ENCODE measurements at places on chromosomes 4 and X.

DNA sequence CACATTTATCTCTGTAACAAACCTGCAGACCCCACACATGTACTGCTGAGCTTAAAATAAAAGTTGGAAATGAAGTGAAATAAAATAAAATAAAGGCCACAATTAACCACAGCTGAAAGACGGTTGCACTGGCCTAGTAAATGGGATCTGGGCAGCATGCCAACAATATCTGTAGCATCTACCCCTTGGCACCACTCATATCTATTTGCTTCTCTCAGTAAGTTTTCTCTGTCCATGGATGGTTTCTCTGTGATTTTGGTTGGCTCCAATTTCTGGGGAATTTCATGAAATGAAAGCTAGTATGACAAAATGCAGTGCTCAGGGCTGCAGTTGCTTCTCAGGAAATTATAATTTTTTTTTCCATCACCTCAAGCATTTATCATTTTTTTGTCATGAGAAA lies 172.0 kb upstream of the IL15 start:
- DNase-seq = no peak

- no peak for DNase-seq
Observed at GRCh38 chrX:12058087-12058486, 80.2 kb upstream of the FRMPD4 start.

GRCh38 chr4:54433686-54434085 lies 204.6 kb downstream of the PDGFRA start:
- peak; percentile 32 for DNase-seq

GRCh38 chr4:138292321-138292720 lies 50.2 kb upstream of the SLC7A11 start:
- DNase-seq = no peak

DNA sequence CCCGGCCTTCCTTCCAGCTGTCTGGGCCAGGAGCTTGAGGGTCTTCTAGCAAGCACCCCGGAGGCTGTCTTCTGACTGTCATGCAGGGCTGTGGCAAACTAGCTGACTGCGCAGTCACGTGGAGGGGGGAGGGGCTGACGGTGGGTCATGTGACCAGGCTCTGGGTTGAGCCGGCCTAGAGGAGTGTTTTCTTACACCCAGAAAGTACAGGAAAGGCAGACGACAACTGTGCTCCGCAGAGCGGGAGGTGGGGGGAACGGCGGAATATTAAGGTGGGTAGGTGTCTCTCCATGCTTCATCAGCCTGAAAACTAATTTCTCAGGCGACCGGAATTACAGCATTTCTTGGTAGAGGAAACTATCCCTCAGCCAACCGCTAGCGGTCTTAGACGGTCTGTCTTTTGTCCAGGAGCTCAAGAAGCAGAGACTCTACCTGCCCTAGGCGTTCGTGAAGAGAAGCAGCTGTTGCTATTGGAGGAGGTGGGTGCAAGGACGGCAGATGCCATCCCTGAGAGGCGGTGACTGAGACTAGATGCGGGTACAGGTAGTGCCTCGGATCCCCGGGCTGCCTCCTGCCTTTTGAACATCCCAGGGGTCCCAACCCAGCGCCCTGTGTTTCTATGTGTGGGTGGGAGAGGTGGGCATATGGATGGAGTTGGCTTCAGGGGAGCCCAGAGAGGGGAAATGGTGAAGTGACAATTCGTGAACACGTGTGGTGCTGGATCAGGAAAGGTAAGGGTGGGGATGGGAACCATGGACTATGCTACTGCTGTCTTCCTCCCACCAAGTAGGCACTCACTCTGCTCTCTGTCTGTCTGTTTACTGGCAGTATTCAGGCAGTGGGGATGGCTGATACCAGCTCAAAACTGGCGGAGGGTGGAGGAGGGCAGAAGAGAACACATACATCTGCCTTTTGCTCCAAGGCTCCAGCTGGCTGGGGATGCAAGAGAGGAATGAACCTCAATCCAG lies 8.8 kb downstream of the GPRASP1 start:
- DNase-seq = peak; percentile 90

DNA sequence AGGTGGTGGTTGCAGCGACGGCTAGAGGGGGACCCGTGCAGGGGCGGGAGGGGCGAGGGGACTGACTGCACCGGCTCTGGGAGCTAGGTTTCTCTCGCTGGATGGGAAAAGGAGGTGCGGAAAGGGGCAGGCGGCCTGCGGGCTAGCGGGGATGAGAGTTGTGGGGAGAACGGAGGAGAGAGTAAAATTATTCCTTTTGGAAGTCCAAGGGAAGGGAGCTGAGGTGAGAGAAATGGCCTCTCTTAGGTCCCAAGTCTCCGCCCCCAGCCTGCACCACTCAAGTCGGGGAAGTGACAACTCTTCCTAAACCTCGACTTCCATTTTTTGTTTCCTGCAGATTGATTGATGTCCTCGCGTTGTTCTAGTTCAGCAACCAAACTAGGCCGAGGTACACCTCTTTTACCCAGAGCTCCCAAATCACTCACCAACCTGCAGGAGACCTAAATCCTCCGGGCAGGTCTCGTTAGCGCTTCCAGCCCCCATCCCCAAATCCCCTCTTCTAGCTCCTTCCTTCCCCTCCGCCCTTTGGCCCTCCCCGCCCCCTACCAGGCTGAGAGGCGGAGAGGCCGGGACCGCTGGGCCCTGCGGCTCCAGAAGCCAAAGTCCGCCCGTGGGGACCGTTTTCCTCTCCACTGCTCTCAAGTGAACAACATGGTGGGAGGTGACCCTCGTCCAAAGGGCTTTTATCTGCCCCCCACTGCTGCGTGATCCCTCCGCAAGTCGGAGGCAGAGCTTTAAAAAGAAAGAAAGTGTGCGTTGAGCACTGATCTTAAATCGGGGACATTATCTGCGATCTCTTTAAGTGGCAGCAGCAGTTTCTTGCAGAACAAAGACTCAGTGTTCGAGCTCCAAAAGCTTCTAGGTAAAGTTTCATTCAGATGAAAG lies 7.3 kb downstream of the PITX2 start:
- DNase-seq = no peak

- no peak for DNase-seq
Observed at GRCh38 chrX:107677501-107677901, 49.2 kb downstream of the PRPS1 start.

DNA sequence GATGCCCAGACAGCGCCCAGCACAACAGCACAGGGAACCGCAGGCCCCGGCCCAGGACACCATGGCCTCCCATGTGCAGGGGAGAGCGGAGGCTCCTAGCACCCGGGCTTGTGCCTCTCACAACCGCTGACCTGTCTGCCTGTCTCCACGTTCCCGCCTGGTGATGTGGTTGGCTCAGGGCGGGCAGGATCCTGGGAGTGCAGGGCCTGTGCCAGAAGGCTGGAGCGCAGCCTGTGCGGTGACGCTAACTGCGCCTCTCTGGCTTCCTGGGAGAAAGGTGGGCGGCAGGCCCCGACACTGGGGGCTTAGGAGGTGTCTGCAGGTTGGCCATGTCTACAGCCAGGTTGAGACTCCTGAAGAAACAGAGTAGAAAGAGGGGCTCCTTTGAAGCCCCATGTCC lies 48.7 kb downstream of the CPZ start:
- DNase-seq = no peak

- no peak for DNase-seq
Observed at GRCh38 chrX:20718592-20719380, 452.1 kb upstream of the RPS6KA3 start.

GRCh38 chr4:2725380-2725779 lies 30.8 kb downstream of the TNIP2 start:
- no peak for DNase-seq

DNA sequence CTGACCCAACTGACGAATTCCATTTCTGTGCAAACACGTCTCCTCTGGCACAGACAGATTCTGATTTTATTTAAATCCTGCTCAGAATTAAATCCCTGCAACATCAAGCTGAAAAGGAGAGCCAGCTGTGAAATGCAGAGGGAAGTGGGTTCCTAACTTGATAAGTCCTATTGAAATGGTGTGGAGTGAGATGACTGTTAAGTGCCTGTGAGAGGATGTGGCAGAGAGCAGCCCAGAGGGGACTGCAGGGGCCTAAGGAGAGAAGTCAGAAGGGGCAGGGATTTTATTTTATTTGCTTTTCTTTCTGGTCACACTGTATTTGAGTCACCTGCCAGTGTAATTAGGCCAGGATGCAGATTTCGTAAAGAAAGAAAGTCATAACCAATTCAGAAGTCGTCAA lies 277.4 kb downstream of the NKX6-1 start:
- DNase-seq = no peak

DNA sequence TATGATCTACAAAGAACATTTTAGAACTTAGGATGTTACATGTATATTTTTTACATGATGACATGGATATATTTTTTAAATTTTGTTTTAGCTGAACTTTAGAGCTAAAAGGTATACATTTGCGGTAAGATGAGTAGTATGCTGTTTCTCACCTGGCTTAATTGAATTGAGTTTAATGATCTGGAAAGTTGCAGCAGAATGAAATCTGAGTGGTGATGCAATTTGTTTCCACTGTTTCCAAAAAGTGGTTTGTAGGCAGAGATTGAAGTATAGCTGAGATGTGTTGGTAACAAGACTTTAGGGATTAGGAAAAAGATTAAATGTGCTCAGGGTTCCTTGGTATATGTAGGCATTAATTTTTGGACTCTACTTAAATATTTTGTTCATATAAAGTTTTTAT lies 68.1 kb downstream of the HPF1 start:
- DNase-seq = no peak

DNA sequence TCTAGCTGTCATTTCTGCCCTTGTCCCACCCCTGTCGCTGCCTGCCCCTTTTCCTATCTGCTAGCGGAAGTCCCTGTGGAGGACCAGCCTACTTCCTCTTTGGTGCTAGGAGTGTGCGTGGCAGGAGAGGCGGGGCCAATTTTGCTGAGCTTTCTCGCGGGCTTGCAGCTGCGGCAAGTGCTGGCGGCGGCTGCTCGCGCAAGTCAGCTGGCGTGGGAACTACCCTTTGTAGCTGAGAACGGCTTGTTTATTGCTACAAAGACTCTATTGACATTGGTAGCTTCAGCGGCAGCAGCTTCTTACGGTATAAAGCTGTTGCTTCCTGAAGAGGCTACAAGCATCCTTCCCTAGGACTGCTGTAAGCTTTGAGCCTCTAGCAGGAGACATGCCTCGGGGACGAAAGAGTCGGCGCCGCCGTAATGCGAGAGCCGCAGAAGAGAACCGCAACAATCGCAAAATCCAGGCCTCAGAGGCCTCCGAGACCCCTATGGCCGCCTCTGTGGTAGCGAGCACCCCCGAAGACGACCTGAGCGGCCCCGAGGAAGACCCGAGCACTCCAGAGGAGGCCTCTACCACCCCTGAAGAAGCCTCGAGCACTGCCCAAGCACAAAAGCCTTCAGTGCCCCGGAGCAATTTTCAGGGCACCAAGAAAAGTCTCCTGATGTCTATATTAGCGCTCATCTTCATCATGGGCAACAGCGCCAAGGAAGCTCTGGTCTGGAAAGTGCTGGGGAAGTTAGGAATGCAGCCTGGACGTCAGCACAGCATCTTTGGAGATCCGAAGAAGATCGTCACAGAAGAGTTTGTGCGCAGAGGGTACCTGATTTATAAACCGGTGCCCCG lies at the start of gene MAGEH1:
Gene MAGEH1 (plus strand): TSS at position 138 of the 843 bp plus-strand sequence. CDS start 248 bp downstream, at position 386.
- DNase-seq = peak; percentile 76
